ENCODE measurements at places on chromosomes 11 and 22.
A peak's percentile ranks its signal among the peaks of the same experiment; 100 is the strongest.

- DNase-seq = no peak
These were observed 312.4 kb upstream of the PITPNB start for GRCh38 chr22:28231441-28231840.

DNA sequence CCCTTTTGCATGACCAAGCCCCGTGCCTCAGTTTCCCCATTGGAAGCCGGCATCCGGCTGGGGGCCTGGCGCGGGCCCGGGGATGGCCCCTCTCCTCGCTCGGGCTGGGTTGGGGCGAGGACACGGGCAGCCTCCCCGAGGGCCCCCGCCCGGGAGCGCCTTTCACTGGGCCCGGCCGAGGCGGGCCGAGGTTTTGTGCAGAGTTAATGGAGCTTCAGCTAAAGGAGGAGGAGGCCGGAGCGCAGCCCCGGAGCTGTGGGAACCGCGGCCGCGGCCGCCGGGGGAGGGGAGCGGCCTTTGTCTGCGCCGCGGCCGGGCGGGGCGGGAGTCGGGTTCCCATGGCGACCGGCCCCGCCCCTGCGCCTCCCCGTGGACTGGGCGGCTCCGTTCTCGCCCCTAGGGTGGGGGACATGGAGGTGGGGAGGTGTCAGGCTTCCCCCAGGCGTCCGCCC is 1.4 kb upstream of the MAPK11 start:
- DNase-seq = peak; percentile 76

DNA sequence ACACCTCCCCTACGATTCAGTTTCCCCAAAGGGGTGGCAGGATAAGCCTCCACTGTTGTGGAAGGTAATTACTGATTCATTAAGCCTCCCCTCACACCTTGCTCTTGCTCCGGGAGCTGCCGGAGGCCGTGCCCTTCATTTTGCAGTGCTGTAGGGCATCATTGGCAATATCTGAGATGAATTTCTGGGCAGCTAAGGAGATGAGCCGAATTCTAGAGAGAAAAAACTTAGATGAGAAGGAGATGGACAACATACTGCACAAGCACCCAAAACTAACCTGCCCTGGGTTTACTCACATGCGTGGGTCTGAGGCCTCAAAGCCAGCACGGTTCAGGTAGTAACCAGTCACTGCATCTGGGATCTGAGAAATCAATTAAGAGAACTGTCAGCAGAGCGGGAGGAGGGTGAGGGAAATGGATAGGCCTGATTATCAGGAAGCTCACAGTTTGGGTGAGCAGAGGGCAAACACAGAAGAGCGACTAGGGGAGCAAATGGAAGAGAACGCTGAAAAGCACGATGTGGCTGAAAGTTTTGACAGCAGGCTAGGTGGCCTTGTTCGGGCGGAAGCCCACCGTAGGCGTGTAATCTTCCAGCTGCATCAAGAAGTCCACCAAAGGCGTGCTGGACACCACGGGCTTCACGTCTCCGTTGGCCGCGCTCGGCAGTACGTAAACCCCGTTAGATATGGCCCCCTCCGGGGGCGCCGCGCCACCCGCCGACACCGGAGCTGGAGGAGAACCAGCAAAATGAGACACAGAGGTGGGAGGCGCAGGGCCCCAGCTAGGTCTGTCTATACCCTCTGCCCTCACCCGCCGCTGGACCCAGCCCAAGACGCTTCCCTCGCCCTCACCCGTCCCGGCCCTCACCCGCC is 689 bp downstream of the TAF10 start:
- no peak for DNase-seq

DNA sequence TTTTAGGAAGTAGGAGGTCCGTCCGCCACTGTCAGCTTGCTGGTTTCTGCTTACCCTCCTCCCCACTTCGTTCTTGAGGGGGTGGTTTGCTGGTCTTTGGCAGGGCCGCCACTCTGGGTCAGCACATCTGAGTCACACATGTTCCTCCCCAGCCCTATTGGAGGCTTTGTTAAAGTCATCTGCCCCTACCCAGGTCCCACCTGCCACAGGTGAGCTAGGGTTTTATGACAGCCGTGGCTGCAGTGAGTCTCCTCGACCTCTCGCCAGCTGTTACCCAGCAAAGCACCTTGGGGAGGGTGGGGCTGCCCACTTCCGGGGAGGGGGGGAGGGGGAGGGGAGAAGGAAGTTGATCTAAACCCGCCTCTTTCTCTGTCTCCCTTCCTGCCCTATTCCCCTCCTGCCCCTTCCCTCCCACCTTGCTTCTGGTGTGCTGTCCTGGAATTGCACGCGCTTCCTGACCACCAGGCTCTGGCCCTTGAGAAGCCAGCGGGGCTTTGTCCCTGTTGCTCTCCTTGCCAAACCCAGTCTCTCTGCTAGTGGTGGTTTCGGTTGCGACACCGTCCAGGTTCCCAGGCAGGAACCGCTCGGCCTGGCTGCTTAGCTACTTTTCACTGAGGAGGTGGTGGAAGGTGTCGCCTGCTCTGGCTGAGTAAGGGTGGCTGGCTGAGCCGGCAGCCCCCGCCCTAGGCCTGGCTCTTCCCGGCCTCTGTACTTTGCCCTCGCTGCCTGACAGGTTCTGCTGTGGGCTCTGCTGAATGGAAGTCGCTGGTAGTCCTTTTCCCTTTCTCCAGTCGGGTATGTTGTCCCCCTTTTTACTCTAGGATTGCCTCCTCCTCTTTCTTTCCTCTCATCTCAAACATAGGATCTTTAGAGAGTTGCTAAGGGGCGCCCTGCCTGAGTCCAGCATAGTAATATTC is 28.5 kb downstream of the RCOR2 start:
- DNase-seq = peak; percentile 80

GRCh38 chr22:40401981-40402406 is 31.6 kb downstream of the SGSM3 start:
- DNase-seq = no peak

GRCh38 chr11:15720460-15720859 is 605.7 kb downstream of the INSC start:
- no peak for DNase-seq

- no peak for DNase-seq
These were observed 88.7 kb upstream of the DRD2 start for GRCh38 chr11:113563766-113564526.

GRCh38 chr11:78562398-78562797 is 12.3 kb downstream of the NARS2 start:
- no peak for DNase-seq

DNA sequence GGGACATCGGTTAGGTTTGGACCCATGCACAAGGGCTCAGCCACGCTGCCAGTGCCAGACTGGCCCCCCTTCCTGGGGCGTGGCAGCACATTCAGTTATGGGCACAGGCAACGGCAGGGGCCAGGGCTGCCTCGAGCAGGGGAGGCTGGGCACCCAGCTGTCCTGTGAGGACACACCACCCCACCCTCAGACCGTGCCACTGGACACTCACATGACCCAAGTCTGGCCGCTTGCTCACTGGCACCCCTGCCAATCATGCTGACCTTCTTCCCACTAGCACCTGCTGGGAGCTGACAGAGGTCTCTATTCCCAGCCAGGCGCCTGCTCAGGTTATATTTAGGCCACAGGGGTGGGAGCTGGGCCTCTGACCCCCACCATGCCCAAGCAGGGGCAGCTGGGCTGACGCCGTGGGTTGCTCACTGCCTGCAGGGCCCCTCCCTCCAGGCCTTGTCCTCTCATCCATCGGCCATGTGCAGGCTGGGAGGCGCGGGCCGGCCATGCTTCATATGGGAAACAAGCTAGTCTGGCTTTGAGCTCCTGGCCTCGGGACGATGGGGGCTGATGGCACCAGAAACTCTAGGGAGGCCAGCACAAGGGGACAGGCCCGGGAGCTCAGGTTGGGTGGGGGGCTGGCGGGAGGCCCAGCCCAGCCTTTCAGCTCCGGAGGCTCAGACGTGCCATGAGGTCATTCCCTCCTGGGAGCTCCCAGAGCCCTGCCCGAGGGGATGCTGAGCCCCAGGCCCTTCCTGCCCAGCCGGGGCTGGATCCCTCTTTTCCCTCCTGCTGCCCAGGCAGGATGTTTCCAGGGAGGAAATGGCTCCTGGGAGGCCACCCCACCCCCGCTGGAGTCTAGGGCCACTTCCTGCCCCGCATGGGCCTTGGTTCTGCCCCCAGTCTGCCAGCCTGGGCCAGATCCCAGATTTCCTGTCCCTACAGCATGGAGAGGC is 15.2 kb upstream of the TBX1 start:
- DNase-seq = no peak

GRCh38 chr11:1128311-1129142 is 29.2 kb upstream of the MUC5AC start:
- peak; percentile 14 for DNase-seq

DNA sequence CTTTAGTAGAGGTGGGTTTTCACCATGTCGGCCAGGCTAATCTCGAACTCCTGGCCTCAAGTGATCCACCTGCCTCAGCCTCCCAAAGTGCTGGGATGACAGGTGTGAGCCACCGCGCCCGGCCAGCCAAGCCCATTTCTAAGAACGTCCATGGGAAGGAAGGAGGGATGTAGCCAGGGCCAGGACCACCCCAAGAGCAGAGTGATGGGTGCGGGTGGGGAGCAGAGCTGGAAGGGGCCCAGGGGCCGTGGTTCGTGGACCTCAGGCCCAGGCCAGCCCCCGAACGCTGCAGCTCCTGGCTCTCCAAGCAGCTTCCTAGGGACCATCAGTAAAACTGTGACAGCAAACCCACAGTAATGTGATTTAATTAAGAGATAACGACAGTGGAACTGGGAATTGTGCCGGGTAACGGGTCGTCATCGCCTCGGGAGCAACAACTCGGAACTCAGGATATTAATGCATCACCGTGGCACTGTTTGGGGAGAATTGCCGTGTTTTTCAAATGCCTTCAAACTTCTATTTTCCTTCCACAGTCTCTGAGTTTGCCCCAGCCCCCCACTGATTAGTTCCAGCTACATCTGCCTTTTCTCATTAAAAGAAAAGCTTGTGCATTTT is 74.3 kb downstream of the BRD1 start:
- DNase-seq = no peak

DNA sequence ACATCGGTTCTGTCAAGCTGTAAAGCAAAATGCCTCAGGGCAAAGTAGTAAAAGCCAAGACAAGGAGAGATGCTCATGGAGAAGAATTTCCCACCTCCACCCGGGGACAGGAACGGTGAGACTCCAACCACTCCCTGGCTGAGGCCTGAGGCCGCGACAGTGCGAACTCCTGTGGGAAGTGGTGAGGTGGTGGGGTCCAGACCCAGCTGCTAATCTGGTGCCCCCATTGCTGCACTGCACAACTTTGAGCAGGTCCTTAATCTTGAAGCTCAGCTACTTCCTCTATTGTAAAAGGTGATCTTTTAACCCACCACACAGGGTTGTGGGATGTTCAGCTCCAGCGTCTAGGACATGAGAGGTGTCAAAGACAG is 83.9 kb downstream of the ZC3H12C start:
- no peak for DNase-seq

DNA sequence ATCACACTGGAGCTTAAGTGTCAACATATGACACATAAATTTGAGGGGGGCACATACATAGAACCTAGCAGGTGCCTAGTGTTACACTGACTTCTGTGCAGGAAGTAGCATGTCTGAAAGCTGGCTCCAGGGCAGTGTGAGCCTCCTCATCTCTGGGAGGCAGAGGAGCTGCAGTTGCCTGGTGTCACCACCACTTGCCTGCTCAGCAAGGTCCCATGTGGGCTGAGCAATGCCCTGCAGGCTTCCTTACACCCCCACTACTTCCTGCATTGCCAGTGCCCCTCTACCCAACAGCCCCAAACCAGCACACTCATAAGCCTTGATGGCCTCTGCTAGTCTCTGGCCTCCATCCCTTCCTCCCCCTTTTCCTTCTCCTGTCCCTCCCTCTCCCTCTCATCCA is 165.8 kb downstream of the BUD13 start:
- DNase-seq = no peak

DNA sequence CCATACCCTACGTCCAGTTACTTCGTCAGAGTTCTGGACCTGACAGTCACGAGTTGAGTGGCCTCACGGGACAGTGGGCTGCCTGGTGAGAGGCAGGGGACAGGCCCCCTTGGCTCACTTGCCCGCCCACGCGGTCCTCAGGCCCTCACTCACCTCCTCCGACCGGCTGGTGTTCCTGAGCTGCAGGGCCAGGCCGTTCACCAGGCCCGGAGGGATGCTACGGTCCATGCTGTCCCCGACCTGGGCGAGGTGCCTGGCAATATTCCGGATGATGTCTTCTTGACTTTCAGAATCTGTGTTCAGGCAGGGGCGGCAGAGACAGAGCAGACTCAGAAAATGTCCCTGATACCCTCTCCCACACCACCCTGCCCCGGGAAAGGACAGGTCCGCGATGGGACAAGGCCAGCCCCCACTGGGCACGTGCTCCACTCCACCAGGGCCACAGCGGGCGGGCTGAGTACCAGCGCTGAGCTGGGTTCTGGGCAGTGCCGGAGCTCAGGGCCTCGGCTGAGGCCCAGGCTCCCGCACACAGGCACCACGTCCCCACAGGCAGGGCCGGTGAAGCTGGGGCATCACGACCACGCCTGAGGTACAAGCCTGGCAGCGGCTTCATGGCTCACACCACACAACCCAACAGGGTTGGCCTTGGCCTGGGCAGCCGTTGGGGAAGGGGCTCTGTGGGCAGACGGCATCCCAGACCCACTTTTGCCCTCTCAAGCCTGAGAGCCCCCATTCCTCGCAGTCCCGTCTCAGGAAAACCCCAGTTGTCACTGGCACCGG is 34.9 kb downstream of the BID start:
- no peak for DNase-seq

DNA sequence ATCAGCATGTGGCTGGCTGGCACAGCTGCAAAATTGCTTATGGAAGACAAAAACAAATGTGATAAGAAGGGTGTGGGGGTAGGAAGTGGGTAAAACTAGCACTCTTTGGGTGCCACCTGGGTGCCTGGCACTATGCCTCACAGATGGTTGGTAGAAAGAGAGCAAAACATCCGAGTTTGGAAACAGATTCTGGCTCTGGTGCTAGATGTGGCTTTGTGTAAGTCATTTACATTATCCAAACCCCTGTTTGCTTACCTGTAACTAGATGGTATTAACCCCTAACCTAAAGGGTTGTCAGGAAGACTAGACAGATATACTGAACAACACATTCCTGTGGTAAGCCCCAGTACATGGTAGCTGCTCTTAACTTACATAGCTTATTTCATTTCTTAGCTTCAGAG is 905.6 kb downstream of the DLG2 start:
- no peak for DNase-seq

DNA sequence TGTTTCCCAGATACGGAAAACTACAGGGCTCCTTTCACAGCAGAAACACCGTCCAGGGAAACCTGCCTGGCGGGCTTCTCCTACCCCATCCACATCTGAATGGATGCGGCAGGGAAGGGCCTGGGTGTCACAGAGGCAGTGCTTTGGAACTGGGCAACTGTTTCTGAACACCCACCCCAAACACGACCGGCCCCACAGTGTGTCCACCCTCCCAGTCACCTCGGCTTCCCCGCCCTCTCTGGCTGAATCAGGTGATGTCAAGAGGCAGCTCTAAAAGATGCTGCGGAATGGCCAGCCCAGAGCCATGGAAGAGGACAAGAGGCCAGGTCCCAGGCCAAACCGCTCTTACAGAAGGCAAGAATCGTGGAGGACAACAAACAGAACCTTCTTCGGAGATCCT is 22.0 kb downstream of the IFT27 start:
- no peak for DNase-seq

GRCh38 chr11:61162092-61162941 is 1.1 kb upstream of the VPS37C start:
- no peak for DNase-seq

GRCh38 chr11:28834877-28835276 is 726.7 kb downstream of the METTL15 start:
- DNase-seq = no peak

GRCh38 chr11:12529041-12529440 is 145.2 kb upstream of the TEAD1 start:
- no peak for DNase-seq

Measured in GM12892 (cell line).